ENCODE measurements at places on chromosomes 7 and 10.

- no peak for DNase-seq
Measured at GRCh38 chr7:32036557-32036956, 33.6 kb downstream of the PDE1C start.

- DNase-seq = no peak
Measured at GRCh38 chr7:131188367-131189339, 139.0 kb upstream of the MKLN1 start.

DNA sequence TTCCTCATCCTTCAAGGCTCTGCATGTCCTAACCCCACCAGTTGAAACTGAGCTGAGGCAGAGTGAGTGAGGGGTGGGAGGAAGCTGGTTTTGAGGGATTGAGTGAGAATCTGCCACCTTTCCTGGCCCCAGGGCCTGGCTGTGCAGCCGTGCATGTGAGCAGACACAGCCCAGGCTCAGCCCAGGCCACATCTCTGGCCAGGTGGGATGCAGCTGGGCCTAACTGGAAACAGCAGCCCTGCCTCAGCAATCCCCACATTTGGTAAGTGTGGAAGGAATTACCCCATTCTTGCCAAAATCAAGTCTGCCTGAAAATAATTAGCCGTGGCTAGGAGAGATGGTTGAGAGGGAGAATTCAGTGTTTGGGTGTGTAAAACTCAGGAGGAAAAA lies 116.6 kb downstream of the NEURL1 start:
- no peak for DNase-seq

DNA sequence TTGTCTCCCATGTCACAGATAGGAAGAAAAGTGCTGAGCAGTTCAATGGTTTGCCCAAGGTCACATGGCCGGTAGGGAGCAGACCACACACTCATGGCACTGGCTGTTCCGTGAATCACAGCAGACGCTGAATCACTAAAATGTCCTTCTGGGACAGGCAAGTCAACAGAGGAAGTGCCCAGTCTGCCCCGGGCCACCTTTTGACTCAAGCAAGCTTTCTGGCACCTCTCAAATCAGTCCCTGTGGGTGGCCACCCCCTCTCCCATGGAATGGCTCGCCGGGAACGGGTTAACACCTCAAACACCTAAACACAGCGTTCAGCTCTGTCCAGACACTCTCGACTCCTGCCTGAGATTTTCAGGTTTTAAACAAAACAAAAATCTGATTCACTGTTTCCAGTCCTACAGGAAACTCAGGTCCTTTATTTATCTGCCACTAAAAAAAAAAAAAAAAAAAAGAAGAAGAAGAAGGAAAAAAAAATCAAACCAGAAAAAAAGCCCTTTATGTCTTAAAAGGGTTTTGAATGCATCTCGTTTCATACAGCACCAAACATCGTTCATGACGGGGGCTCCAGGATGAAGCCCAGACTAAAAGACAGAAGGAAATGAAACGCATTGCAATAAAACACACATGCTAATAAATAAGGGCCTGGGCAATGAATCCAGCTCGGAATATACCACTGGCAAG lies 15.5 kb downstream of the CARD11 start:
- no peak for DNase-seq

DNA sequence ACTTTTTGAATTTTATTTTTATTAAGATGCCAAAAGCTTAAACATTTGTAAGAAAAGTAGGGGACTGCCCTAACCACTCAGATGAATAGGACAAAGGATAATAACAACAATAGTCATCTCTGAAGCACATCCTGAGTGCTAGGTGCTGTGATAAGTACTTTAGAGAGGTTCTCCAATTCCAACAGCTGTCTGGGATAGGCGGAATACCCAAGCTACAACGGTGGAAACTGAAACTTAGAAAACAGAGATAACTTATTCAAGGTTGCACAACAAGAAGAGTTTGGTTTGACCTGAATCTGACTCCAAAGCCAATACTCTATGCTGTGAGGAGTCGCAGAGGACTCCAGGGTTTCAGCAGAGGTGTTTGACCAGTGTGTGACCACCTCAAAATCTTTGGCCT lies 2.0 kb downstream of the RTKN2 start:
- no peak for DNase-seq

DNA sequence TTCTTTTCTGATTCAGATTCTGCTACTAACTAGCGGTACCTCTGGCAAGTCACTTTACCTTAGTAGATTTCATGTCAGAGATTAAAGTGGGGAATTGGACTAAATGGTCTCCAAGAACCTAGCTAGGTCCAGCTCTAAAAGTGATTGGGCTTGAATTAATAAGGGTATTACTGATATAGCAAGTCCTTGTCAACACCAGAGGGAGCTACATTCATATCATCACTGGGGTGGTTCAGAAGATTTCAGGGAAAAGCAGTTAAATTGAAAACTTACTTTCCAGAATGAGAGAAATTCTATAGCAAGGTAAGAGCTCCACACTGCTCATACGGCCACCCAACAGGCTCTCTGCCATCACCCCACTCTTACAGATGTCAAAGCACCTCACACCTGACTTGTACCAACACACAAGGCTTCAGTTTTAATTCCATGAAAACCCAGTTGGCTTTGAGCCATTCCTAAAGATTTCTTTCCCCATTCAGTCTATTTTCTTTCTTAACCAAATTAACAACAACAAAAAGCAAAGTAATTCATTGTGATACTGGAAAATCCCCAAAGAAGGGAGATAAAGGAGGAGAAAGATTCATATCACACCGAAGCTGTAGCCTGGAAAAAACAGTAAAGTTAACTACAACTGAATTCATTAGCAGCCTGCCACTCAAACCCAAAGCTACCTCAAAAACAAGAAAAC lies 38.0 kb upstream of the SPOCK2 start:
- DNase-seq = no peak

DNA sequence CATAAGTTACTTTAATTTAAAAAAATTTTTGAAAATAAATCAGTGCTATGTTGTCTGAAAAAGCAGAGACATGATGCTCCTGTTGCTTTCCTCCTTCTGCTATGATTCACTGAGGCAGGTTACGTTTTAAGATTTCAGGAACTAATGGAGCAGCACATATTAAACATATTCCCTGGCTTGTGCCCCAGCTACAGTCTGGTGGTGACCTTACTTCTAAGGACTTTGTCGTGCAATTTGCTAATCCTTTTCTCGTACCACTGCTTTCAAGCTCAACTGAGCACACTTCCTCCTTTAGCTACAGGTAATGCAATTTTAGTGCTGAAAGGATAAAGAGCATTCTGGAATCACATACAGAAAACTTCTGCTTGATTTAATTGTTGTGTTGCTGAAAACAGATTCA lies 16.2 kb upstream of the PRR15 start:
- no peak for DNase-seq

DNA sequence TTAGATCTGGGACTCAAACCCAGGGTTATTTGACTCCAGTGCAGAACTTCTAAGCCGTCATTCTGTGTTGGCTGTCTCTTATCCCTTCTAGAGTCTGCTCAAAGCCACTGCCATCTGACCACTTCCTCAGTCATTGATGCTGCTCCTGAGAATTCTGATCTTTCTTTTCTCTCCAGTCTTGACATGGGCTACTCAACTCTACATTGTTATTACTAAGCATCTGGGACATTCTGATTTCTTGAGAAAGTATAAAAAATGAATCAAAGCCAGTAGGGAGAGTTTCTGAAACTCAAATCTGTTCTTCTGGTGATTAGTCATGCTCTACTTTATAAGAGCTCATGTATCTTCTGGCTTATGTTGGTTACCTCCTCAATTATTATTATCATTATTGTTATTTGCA lies 48.7 kb downstream of the ANK3 start:
- no peak for DNase-seq

Measured in effector CD8-positive, alpha-beta T cell (primary cell).